ENCODE measurements at places on chromosomes 2 and 18.

- no peak for DNase-seq
These were observed 386.0 kb upstream of the ATP5MC3 start for GRCh38 chr2:175567435-175568061.

GRCh38 chr18:1246827-1247226 lies 342.2 kb downstream of the ADCYAP1 start:
- DNase-seq, result no peak

- DNase-seq, result no peak
These were observed 247.3 kb downstream of the NUP35 start for GRCh38 chr2:183371545-183371944.

GRCh38 chr2:101511381-101511780 lies 36.5 kb upstream of the RFX8 start:
- DNase-seq, result no peak

GRCh38 chr2:236793023-236794011 lies 223.7 kb downstream of the ACKR3 start:
- no peak for DNase-seq

DNA sequence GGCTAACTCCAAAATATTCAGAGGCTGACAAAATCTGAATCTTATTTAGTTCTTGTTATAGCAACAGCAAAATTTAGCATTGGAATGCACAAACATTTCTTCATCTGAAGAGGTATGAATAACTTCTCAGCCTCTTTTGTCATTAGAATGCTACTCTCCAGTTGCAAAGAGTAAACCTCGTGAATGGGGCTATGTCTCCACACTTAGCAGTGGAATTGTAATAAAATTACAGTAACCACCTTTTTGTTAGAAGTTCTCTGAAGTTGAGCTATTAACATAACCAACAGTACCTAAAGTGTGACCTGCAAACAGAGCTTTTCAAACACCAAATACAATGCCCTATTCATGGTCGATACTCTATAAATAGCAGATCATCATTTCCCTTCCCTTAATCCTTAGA lies 50.2 kb upstream of the GALNT3 start:
- DNase-seq, result no peak

DNA sequence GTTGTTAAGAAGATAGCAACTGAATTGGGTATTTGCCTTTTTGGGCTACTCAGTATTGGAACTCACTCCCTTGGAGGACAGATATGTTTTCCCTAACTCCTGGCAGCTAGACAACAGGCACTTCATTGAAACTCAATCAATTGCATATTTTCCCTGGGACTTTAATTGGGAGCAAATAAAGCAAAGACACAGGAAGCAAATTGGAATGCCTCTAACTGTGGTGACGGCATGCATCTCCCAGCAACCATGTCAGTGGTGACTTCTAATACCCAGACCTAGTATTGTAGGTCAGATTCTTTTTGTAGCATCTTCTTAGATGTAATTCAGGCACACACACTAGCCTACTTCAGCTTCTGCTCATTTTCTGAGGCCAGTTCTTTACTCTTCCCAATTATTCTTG lies 164.2 kb upstream of the SETBP1 start:
- DNase-seq, result no peak

GRCh38 chr2:23111263-23111662 lies 273.7 kb upstream of the KLHL29 start:
- no peak for DNase-seq

DNA sequence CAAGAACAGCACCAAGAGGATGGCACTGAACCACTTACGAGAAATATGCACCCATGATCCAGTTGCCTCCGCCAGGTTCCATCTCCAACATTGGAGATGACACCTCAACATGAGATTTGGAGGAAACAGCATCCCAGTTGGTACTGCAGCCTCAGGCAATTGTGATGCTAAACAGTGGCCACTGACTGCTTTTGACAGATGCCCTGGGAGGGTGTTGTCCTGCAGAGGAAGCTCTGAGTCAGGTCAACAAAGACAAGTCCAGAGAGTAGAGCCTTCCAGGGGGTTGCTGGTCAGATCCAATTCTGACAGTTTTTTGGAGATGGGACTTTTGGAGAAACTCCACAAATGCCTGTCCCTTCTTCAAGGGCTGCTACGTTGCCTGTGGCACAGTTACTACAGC lies 82.4 kb downstream of the SNTG2 start:
- DNase-seq, result no peak

- DNase-seq, result no peak
These were observed 152.6 kb downstream of the GULP1 start for GRCh38 chr2:188444106-188444835.

GRCh38 chr2:86453836-86454235 lies 12.7 kb downstream of the KDM3A start:
- DNase-seq, result peak; percentile 33

- no peak for DNase-seq
These were observed 97.5 kb downstream of the SH3YL1 start for GRCh38 chr2:166381-166780.

DNA sequence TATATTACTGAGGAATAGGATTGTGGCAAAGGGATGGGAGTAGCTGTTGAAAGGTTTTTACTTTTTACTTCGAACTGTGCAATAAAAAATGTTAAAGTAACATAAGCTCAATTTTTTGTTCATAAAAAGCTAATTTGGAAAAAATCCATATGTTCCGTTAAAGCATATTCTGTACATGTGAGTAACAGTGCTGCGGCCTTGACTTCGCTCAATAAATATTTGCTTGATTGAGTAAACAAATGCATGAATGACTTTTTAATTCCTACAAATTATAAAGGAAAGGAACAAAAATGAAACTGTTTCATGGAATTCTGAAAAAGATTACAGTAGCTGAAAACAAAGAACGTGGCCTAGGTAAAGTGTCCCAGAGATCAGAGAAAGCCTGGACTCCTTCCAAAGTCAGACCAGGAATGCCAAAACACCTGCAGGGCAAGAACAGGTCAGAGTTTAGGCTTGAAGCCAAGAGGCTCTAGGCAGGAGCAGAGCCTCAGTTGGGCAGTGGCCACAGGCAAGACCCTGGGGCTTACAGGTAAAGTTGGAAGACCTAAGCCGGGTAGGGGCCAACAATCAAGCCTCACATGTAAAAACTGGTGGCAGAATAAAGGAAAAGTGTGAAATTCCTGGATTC lies 44.3 kb upstream of the FIGN start:
- peak; percentile 79 for DNase-seq

- DNase-seq, result no peak
These were observed 90.6 kb upstream of the EFEMP1 start for GRCh38 chr2:56014046-56014730.

GRCh38 chr2:217683106-217683870 lies 319.5 kb downstream of the TNS1 start:
- no peak for DNase-seq

DNA sequence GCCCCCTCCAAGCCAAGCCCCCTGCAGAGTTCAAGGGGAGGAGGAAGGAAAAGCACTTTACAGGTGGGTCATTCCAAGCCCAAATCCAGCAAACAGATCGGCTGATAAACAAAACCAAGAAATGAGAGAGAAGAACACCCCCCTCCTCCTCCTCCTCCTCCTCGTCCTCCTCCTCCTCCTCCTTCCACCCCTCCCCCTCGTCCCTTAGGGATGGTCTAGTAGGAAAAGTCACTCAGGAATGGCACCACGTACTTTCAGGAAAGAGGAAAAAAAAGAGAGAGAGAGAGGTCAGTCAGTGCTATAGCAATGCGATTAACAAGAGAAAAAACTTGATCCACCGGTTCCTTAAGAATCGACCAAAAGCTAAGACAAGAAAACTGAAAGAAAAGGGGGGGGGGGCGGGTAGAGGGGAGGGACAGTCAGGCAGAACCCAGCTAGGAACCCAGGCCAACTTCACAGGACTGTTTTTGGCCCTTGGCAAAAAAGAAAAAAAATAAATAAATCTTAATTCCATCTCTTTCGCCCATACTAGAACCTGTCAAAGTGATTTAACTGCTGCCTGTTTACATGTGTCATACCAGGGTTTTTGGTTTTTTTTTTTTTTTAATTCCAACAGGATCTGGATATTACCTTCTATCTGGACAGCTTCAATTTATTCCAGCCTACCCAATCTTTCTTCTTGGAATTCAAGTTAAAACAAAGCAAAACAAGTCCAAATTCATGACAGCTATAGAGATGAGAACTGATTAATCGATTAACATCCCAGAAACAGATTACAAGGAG lies 906 bp downstream of the IKZF2 start:
- DNase-seq, result peak; percentile 55

DNA sequence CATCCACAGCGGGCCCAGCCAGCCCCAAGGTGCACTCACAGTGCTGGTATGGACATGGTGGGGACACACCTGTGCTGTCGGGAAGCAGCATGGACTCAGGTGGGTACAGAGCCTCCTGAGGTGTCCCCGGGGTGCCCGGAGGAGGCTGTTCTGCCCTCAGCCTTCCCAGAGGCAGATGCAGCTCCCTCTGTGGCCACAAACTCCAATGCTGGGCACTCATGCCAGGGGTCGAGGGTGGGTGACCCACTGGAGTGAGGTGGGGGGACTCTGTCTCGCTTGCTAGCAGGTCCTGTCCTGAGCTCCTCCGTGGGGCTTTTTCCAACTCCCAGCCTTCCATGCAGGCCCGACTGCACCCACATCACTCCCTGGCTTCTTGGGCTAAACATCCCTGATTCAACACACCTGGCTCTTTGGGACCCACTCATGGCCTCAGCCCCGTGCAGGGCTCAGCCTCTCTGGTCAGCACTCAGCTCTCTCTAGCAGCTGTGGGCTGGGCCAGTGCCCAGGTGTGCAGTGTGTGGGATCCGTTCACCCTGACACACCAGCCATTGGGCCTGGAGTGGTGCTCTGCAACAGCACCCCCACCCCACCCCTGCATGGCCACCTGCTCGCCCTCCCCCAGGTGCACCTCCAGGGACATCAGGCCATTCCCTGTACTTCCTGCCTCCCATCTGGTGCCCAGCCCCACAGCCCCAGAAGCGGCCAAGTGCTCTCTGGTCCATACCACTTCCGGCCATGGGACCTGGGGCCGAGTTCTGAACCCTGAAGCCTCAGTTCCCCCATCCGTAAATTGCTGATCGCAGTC lies 16.0 kb downstream of the RAMP1 start:
- no peak for DNase-seq

GRCh38 chr2:3450385-3451010 lies 68.8 kb downstream of the ADI1 start:
- no peak for DNase-seq

- DNase-seq, result peak; percentile 26
These were observed 55.7 kb downstream of the MEIS1 start for GRCh38 chr2:66490588-66491001.

DNA sequence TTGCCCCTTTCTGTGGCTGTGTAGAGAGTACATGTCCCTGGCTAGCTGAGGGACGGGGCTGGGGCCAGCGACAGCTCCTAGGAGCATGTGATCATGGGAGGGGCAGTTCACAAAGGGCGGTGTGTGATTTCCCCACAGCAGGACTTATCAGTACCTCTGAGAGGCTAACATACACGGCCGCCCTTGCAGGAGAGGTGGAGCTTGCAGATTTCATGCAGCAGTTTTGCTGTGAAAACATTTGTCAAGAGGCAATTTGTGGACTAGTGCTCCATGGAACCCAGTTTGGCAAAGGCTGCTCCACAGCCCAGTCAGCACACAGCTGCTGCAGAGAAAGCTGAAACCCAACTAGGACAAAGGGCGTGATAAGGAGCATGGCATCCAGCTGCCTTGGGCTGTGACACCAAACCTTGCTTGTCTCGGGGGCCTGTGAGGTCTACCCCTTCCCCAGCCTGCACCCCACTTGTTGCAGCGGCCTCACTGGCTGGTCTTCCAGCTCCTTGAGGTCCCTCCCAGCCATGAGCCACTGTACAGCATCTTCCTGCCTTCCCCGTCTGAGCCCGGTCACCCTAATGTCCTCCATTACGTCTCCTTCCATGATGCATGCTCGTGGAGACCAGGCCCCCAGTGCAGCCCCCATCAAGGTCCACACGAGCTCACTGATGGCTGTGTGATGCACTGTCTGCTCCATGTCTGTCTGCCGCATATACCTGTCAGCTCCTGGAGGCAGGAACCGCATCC lies 121.4 kb upstream of the HDAC4 start:
- no peak for DNase-seq

DNA sequence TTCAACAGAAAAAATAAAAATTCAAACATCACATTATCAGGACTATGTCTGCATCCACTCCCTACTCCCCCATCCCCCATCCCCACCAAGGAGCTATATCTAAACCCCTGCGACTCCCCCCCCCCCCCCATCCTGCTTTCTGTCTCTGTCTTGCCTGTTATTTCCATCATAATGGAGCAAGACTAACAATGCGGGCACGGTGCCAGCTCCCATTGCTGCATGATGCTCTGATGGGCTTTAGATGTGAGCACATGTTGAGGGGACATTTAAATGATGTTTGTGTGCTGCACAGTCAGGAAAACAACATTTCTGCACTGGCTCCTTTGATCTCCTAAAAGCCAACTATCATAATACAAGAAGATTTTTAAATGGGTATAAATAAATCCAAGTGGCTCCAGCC lies 644.2 kb upstream of the SETBP1 start:
- DNase-seq, result no peak

- DNase-seq, result no peak
These were observed 679.2 kb upstream of the ZNF804A start for GRCh38 chr2:183919167-183919566.

DNA sequence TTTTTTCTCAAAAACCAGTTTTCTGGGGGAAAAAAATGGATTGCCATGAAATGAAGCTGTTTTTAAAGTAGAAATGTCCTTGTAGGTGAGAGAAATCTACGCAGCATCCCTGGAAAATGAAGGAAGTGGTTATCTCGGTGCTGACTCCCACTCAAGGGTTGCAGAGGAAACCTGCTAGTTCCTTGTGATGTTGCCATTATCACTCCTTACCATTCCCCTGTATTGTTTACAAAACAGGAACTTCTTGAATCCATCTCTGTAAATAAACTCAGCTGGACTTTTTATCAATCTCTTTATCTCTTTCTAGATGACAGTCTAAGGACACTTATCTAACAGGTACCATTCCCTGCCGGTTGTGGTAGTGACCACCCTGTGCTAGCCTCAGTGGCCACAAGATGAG lies 61.2 kb downstream of the FEZ2 start:
- DNase-seq, result no peak

GRCh38 chr18:31203096-31203793 lies 40.6 kb upstream of the DSC1 start:
- DNase-seq, result no peak

- no peak for DNase-seq
These were observed 50.5 kb downstream of the USP37 start for GRCh38 chr2:218517434-218518206.

DNA sequence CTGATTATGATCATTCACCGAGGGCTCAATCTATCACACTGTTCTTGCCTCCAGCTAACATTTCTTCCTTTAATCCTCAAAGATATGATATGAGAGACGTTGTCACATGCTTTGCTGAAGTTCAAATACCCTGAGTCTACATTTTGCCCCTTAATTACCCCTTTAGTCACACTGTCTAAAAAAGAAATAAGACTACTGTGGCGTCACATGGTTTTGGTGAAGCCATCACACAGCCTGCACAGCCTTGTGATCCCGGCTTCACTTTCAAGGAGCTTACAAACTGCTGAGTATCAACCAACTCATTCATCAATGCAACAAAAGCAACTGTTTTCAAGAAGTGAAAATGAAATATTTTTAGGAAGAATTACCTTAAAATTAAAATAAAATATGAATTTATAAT lies 31.9 kb upstream of the SOCS6 start:
- peak; percentile 20 for DNase-seq

- DNase-seq, result no peak
These were observed 42.8 kb downstream of the SOX11 start for GRCh38 chr2:5734859-5735520.

Measured in PC-9 (cell line).